T-cell (primary cell): ENCODE measurements at places on chromosomes 11 and 22. TPM values are rescaled to one million over a fixed set of nuclear protein-coding genes. Genes with fewer than 3 reads are reported as not detected.

DNA sequence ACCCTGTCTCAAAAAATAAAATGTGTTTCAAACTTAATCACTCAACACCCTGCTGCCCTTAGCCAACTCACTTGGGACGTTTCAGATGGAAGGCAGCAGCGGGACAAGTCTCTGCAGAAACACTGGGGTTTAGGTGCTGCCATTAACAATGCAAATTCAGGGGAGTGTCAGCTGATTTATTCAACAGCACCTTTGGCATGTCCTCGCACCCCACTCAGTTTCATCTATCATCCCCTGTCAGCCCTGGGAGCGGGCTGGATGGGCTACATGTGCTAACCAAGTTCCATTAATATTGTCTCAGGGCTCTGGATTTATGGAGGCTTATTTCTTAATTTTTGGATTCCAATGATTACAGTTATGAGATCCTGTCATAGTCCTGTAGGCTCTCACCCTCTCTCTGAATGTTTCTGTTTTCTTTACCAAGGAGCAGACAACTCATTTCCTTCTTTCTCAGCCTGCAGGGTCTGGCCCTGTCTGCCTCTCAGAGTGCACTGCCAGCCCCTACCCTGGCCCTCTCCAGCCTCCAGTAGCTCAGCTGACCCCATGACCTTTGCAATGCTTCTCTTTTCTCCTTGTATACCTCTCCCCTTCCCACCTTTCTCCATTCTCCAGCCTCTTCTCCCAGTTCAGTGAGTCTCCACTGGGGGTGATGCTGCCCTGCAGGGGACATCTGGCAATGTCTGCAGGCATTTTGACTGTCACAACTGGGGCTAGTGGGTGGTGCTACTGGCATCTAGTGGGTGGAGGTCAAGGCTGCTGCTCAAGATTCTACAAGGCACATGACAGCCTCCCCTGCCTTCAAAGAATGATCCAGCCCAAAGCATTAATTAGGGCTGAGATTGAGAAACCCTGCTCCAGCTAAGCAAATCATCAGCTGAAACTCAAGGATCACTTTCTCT is 79.0 kb downstream of the APIP start:
- no peak for DNase-seq

DNA sequence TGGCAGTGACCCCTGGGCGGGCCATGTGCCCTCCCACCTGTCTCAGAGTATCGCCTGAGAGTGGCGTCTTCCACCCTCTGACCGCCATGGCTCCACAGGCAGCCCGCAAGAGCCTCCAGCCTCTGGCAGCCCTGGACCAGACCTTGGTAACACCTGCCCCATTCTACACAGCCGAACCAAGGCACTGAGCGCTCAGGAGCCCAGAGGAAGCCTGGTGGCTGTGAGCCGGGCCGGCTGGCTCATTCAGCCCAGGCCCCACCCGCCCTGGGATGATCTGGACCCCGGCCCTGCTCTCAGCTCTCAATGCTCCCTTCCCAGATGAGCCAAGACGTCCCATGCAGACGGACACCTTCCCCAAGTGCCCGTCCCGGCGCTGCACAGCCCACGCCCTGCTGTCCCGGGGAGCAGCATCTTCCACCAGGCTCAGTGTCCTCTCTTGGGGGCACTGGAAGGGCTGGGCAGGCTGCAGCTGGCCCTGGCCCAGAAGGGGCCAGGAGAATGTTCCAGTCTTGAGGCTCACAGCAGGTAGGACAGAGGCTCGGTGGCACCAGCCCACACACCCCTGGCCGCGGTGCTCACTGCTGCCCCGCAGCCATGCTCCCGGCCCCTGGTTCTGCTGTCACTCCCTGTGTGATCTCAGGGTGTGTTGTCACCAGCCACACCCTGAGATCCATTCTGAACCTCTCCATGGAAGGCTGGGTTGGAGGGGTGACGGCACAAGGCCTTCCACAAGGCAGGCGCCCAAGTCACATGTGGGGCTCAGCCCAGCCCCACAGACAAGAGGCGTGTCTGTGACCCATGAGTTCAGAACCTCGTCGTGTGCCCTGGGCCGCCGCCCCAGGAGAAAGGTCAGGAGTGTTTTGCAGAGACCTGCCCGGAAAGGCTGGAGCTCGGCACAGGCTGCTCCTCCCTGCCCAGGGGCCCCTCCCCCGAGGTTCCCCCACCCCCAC is 24.2 kb upstream of the PPARA start:
- no peak for DNase-seq

DNA sequence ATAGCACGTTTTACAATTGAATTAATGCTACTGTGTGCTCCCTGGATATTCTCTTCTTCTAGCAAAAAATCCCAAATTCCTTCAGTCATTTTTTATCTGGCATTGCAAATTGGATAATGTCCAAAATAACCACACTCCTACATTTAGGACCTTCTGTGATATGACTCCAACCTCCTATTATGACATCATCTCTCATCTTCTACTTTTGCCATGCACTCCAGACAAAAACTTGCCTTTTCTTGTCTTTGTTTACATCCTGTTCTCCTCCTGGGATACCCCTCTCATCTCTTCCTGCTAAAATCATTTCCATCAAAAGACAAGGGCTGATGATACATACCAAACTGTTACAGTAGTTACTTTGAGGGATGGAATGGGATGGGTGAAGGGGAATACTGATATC is 20.6 kb upstream of the TMEM218 start:
- DNase-seq, result no peak

GRCh38 chr22:32841175-32841574 is 39.7 kb downstream of the TIMP3 start:
- no peak for DNase-seq

- DNase-seq, result no peak
Measured at GRCh38 chr11:62622476-62623089, 797 bp upstream of the B3GAT3 start.

DNA sequence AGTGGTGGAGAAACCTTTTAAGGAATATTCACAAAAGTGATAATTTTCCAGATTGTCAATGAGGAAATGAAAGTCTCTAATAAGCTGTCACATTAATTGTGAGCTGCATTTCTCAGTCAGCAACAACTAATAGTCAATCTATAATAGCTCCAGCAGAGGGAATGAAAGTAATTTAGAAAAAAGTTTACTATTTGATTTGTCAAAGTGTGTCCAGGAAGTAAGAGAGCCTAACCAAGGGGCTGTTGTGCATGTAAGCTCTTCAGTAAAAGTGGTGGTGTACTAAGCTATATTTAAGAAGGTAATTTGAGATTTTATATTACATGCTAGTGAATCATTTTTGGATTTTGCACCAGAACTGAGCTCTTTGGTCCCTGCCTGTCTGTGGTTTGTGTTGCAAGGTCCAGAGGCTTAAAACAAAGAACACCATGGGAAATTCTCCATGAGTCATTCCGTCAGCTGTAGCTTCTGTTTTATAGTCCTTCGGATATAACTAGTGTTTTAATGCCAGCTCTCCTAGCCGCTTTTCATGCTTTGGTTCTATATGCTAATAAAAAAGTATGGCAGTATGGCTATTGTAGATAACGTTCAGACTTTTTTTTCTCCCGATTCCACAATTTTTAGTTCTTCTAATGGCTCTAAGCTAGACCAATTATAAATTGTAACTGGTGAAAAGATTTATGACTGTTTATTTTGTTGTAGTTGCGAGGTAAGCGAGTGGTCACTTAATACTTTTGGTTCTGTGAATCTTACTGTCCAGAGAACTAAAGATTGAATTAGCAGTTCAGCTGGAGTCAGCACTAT is 64.6 kb downstream of the ARHGEF12 start:
- no peak for DNase-seq

GRCh38 chr22:39013942-39014722 is at the start of gene APOBEC3C:
Gene APOBEC3C (plus strand): TSS chr22:39014257. CDS start chr22:39014363, 106 bp downstream.
- peak; percentile 68 for DNase-seq

GRCh38 chr22:44103735-44104480 is 76.8 kb upstream of the PARVG start:
- no peak for DNase-seq

- no peak for DNase-seq
Measured at GRCh38 chr11:112734207-112734606, 227.0 kb upstream of the NCAM1 start.

GRCh38 chr11:43521471-43521870 is 159.1 kb upstream of the HSD17B12 start:
- no peak for DNase-seq

GRCh38 chr11:100930185-100930778 is 199.3 kb downstream of the PGR start:
- DNase-seq, result no peak

DNA sequence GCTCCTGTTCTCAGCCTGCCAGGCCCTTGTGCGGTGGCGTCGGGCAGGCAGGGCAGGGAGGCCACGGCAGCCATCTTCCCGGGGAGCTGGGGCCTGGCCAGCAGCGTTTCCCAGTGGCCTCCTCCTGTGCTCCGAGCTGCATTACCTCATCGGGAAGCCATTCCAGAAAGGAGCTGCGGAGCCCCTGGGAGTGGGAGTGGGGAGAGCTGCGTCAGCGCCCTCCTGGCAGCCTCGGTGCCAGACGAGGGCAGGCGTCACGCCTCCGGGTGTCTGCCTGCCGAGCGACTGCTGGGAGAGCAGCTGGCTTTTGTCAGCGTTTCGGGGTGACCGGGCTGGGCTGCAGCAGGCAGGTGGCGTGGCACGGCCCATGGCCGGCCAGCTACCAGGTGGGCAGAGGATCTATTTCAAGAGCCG is 30.9 kb upstream of the WNT7B start:
- DNase-seq, result no peak

Gene LRRC74B
- not detected for total RNA-seq

Gene IGLL1
- not detected for total RNA-seq

Gene RFPL1
- 0.22 TPM for total RNA-seq
